ENCODE measurements at places on chromosomes 2 and 18.

DNA sequence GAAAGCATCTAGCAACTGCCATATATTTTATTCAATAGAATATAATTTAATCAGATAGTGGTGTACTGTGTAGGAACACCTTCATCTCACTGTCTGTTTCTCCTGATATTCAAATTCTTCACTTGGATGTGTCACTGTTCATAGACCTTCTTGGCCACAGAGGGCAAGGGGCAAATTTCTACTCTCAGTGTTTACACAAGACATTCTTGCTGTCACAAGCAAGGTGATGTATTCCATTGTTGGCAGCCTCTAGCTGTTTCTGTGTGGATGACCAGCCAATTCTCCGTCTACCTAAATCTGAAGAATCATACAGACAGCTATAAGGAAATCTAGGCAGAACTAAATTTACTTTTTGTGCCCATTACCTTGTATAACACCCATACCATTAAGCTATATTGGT is 948.3 kb downstream of the CNTNAP5 start:
- DNase-seq, result no peak

GRCh38 chr2:33188799-33189198 is 242.0 kb downstream of the LTBP1 start:
- DNase-seq, result no peak

DNA sequence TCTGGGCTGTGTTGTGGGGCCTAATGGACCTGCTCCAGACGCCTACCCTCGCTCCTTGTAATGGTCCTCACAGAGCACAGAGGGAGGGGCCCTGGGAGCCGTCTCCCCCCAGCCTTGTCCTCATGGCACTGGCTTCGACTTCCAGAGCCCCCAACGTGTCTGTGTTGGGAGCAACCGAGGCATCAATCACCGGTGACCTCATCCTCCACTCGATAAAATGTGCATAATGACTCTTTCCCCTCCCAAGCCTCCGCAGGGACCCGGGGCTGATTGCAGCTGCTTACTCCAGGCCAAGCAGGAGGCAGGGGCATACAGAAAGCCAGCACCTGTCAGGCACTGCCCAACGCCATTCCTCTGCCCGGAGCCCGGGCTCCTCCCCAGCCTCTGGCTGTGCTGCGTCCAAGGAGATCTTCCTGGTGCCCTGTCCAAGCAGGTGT is 271.7 kb downstream of the NDUFA10 start:
- no peak for DNase-seq

GRCh38 chr2:68244456-68244855 is 7.9 kb downstream of the PPP3R1 start:
- DNase-seq, result no peak

- peak; percentile 36 for DNase-seq
These were observed 754.9 kb downstream of the RNF144A start for GRCh38 chr2:7672027-7672684.

GRCh38 chr2:186101616-186102015 is 363.0 kb downstream of the FSIP2 start:
- no peak for DNase-seq

DNA sequence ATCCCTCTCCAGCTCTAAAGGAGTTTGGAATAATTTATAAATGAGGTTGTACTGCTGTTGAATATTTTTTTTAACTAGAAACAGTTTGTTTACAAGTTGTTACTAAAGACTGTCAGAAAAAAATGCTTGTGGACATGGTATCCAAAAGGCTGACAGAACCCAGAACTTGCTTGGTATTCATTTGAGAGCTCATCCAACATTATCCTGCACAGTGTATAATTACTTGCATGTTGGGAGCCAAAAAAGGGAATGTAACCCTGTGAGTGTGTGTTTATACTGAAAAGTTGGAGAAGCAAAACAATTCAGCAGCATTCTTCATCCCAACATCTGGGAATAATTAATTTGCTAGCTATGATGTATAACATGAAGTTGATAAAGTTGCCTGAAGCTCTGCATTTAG is 42.1 kb upstream of the EHBP1 start:
- DNase-seq, result no peak

DNA sequence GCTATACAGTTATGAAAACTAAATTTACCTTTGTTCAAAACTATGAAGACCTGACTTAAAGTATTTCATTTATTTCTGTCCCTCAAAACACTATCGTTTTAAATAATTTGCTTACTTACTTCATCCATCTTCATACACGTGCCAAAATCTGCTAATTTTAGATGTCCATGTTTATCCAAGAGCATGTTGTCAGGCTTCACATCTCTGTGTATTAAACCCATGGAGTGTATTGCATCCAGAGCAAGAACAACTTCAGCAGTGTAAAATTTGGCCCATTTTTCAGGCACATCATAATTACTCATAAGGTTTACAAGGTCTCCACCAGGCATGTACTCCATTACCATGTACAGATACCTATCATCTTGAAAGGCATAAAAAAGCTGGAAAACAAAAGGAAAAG is 80.3 kb downstream of the SLC66A3 start:
- DNase-seq, result no peak

GRCh38 chr2:190162851-190163250 is 100.3 kb upstream of the MSTN start:
- DNase-seq, result no peak

- no peak for DNase-seq
These were observed 35.5 kb downstream of the IL1R2 start for GRCh38 chr2:102027036-102027980.

- DNase-seq, result no peak
These were observed 94.9 kb downstream of the COBLL1 start for GRCh38 chr2:164746713-164747112.

GRCh38 chr2:112706170-112706664 is 14.6 kb upstream of the NT5DC4 start:
- no peak for DNase-seq

- DNase-seq, result no peak
These were observed 34.1 kb downstream of the HDAC4 start for GRCh38 chr2:239366740-239367139.

GRCh38 chr18:79948719-79949411 is 2.6 kb downstream of the SLC66A2 start:
- DNase-seq, result no peak

DNA sequence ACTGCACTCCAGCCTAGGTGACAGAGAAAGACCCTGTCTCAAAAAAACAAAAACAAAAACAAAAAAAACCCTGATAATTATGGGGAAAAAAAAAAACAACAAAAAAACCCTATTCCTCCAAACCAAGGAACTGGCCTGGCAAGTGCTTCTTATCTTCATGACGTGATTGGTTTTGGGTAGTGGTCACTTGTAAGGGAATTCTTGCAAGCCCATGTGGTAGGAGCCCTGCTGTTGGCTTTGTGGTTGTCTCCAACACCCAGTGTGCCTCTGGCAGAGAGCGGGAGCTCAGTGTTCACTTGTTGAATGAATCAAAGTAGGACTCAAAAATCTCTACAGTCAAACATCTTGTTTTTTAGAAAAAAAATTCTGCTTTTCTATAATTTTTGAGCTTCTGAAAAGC is 6.0 kb downstream of the GALM start:
- DNase-seq, result no peak

DNA sequence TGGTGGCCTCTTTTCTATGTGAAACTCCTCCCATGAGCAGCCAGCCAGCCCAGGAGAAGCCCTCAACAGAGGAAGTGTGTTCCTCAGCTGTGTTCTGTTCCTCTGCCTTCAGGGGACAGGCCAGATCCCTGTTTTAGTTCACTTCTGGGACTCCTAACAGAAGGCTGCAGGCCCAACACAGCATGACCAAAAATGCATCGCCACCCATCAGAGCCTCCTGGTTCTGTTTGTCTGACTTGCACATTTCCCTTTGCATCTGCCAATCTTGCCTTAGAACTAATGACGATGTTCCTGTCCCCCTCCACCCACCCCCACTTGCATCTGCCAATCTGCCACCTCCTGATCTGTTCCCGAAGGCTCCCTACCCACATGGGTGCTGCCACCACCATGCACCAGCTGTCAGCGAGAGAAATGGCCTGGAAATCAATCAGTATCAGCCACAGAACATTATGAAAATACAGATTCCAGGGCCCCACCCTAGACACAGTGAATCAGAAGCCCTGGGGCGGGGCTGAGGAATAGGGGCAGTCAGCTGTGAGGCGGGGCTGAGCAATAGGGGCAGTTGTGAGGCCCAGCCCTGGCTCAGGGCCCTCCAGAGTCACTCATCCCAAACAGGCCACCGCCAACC is 51.0 kb downstream of the FAM168B start:
- no peak for DNase-seq

- DNase-seq, result no peak
These were observed 3.9 kb downstream of the TAF1B start for GRCh38 chr2:9847140-9847539.

DNA sequence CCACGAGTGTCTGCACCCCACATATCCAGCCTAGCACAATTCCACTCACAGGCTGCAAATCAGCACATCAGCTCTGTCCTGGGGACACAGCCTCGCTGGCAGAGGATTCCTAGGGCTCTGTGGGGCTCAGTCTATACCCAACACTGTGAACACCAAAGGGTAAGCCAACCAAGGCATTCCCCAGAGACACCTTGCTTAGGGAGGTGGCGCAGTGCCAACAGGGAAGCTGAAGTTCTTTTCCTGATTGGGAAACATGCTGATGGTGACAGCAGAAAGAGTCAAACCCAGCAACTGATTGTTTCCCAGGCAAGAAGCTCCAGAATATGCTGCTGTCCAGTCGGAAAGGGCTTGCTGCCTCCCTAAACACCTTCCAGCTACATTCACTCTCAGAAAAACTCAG is 55.8 kb downstream of the TTC32 start:
- DNase-seq, result no peak

- DNase-seq, result no peak
These were observed 204.5 kb upstream of the RBBP8 start for GRCh38 chr18:22728481-22729105.

GRCh38 chr2:11933854-11934253 is 187.4 kb downstream of the LPIN1 start:
- peak; percentile 59 for DNase-seq

GRCh38 chr18:11027862-11028261 is 121.5 kb downstream of the PIEZO2 start:
- DNase-seq, result no peak

DNA sequence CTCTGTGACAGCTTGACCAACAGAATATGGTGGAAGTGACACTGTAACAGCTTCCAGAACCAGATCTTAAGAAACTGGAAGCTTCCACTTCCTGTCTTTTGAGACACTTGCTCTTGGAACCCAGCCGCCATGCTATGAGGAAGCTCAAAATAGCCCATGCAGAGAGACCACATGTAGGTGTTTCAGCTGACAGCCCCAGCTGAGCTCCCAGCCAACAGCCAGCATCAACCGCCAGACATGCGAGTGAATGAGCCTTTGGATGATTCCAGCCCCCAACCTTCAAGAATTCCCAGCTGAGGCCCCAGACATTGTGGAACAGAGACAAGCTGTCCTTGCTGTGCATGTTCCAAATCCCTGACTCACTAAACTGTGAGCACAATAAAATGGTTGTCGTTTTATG is 27.9 kb downstream of the ACVR1 start:
- DNase-seq, result no peak

- DNase-seq, result peak; percentile 42
These were observed 62.8 kb upstream of the NEUROD1 start for GRCh38 chr2:181742922-181743722.

DNA sequence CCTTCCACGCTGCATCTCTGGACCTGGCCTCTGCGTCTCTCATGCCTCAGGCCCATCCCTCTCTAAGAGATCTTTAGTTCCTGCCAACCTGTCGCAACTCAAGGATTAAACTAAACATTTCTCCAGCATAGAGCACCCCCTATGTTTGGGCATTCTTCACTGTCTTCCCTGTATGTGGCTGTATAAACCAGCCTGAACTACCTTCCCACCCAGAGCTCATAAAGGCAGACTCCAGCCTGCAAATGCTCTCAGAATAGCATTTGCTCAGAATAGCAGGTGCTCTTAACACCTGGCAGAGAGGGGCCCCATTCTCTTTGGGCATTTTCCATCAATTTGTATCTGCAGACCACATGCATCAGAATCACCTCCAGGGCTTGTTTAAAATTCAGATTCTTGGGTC is 83.4 kb downstream of the EHD3 start:
- DNase-seq, result no peak

GRCh38 chr2:28390241-28390745 is 2.4 kb upstream of the FOSL2 start:
- peak; percentile 84 for DNase-seq

- peak; percentile 48 for DNase-seq
These were observed 1.4 kb downstream of the PSME4 start for GRCh38 chr2:53969285-53969967.

DNA sequence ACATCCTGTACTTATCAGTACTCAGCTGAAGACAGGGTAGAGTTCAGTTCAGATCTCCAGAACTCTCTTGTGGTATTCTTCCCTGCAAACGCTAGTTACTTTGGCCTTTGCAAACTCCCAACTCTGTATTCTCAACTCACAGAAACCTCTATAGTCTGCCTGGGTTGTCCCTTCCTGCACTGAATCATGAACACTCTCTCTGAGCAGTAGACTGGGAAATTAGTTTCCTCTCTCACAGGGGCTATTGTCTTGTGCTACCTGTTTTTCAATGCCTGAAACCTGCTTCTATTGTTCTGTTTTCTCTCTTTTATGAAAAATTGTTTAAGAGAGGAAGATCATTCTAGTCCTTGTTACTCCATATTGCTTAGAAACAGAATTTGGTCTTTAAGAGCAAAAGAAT is 134.7 kb downstream of the VIT start:
- no peak for DNase-seq

- DNase-seq, result no peak
These were observed 1157.4 kb downstream of the RPIA start for GRCh38 chr2:89848763-89849368.

- DNase-seq, result peak; percentile 6
These were observed 206.5 kb upstream of the ZSWIM2 start for GRCh38 chr2:187055463-187055862.

- no peak for DNase-seq
These were observed 183.3 kb downstream of the ASXL3 start for GRCh38 chr18:33761363-33761762.

DNA sequence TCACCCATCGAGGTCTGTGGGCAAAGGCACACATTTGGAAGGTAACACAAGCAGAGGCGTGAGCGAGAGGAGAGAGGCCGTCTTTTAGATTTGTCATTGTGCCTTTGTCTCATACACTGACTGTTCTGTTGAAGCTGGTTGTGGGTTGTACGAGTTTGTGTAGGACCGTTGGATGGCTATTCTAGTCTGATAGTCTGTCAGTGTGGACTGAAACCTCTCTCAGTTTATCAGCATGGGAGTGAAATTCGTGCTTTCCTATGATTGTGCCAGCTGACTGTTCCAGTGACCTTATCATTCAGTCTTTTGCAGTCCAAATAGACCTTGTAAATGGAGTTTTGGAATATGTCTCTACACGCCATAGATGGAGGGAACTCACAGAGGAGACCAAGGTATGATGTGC is 143.5 kb downstream of the LDLRAD4 start:
- DNase-seq, result no peak

DNA sequence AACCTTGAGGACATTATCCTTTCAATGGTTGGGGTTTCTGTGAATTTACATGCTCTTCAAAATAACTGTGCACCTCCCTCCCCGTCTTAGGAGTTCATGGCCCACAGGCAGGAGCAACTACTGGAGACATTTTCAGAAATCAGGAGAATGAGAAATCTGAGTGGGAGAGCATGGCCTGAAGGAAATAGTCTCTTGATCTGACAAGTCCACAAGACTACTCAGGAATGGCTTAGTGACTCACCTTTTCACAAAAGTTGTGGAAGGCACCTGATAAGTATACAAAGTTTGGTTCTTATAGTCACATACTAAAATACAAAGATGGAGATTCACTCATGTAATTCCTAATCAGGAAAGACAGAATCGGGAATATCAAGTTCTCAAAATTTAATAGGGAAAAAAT is 83.6 kb upstream of the NCKAP5 start:
- no peak for DNase-seq

GRCh38 chr2:208318127-208318526 is 52.1 kb downstream of the PIKFYVE start:
- DNase-seq, result no peak

All from CD14-positive monocyte (primary cell).